Left renal pelvis (tissue), 4 donors: ENCODE measurements at places on chromosomes 2 and 18. TPM values are rescaled to one million over a fixed set of nuclear protein-coding genes. Genes with fewer than 3 reads are reported as not detected.

The DTNA gene
- polyA plus RNA-seq: 20.8 TPM

The ARHGAP25 gene
- polyA plus RNA-seq: 7.9 TPM

The HNMT gene
- 65.8 TPM for polyA plus RNA-seq

- no peak for DNase-seq
These were observed 155.2 kb downstream of the GALNT1 start for GRCh38 chr18:35736696-35737095.

GRCh38 chr2:232085164-232085563 is 123.7 kb downstream of the DIS3L2 start:
- DNase-seq: no peak

GRCh38 chr2:113080134-113080533 is 12.4 kb downstream of the IL1F10 start:
- DNase-seq: no peak

DNA sequence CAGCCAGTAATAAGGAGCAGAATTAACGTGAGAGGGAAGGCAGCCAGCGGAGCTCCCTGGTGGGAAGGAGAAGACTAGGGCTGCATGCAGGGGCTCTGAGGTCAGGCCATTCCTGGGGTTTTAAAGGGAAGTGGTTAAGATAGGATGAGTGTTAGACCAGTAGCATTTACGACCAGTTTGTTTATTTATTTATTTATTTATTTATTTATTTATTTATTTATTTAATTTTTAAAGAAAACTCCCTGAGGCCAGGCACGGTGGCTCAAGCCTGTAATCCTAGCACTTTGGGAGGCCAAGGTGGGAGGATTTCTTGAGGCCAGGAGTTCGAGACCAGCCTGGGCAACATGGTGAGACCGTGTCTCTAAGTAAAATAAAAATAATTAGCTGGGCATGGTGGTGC is 152.8 kb downstream of the FHOD3 start:
- no peak for DNase-seq

- no peak for DNase-seq
These were observed 39.5 kb upstream of the MCFD2 start for GRCh38 chr2:46954951-46955571.

DNA sequence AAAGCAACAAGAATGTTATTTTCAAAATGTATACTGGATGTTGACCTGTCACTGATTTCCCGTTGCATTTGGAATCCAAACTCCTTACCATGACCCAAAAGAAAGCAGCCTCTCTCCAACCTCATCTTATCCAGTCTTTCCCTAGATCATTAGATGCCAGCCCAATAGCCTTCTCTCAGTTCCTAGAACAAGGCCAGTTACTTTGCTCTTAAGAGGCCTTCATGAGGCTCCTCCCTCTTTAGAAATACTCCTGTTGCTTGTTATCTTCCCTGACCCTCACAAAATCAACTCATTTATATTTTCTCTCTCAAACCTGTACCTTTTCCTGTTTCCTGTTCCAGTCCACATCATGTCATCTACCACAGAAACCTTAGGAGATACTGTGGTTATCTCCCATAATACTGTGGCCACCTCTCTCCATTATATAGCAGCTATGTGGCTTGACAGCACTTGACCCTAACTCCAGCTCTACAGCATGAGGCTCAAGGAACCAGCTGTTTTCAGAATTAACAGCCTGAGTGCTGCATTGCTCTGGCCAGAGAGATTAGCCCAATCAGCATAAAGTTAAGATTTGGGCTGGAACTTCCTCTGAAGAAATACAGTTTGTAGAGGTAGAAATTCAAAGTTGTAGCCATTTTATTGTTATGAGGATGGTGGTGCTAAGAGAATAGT is 22.8 kb downstream of the SRBD1 start:
- no peak for DNase-seq

- DNase-seq: no peak
These were observed 7.1 kb upstream of the ADD2 start for GRCh38 chr2:70775141-70775540.

DNA sequence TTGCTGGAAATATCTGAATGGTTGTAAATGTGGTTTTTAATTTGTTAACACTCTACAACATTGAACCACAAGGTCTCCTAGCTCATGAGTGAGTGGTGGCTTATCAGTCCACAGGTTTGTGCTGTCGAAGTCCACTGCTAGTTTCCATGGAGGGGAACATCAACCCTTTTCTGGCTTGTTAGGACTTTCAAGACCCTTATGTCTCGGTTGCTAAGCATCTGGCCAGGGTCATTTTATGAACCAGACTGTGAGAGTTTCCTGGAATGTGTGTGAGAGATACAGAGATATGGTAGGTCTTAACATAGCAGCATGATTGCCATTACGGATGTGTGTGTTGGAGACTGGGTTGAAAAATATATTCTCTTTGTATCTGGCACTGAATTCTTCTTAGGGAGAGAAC is 36.9 kb downstream of the KCNE4 start:
- DNase-seq: no peak

- DNase-seq: no peak
These were observed 3.4 kb upstream of the ALPP start for GRCh38 chr2:232375164-232375563.

DNA sequence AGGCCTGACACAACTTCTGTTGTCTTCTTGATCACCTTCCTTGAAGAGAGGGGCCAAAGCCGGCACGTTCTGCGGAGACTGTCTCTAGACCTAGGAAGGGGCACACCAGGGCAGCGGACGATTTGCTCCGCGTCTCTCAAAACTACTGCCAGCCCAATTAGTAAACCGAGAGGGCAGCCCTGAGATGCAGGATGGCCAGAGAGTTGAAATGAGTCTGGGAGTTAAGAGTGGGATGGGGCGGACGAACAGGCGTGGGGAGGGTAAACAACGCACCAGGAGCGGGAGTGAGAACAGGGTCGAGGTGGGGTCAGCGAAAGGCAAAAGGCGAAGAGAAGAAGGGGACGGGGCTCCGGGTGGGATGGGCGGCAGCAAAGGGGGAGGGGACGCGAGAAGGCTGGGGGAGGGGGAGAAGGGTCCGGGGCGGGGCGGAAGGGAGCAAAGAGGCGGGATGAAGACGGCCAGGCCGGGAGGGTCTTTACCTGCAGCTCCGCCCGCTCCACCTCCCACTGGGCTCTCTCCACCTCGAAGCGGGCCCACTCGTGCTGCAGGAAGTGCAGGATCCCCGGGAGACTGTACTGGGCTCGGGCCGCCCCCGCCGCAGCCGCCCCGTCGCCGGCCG is 476 bp downstream of the STRN start:
- DNase-seq: peak; percentile 35

- no peak for DNase-seq
These were observed 34.1 kb downstream of the RIT2 start for GRCh38 chr18:43081396-43081795.

DNA sequence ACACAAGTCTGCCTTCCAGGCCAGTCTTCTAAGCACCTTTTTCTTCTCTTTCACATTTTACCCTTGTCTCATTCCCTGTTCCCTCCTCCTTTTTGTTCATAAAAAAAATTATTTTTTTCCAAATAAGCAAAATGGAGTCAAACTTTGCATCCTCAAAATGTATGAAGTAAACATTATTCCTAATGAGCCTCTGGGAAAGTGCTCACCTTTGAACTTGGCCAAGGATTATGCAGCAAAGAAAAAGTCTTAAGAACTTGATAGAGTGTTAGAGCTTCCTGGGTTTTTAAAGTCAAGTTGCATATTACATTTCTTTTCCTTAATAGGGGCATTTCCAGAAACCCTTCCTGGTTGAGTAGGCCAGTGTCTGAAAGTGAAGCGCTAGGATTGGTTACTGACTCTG is 31.6 kb downstream of the EPAS1 start:
- no peak for DNase-seq

DNA sequence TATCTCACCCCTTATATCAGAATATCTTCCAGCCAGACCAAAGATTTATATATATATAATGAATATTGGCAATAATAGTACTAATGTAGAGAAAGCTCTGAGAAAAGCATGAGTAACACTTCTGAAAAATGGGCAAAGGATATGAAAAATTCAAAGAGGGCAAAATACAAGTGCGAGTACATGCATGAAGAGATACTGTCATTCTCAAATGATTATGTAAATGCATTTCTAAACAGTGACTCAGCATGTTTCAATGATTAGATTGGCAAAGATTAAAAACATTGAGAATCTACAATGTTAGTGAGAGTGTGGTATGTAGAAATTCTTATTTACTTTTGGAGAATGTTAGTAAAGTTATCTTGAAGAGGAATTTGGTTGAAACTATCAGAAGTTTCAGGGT is 118.3 kb upstream of the NEDD4L start:
- no peak for DNase-seq

DNA sequence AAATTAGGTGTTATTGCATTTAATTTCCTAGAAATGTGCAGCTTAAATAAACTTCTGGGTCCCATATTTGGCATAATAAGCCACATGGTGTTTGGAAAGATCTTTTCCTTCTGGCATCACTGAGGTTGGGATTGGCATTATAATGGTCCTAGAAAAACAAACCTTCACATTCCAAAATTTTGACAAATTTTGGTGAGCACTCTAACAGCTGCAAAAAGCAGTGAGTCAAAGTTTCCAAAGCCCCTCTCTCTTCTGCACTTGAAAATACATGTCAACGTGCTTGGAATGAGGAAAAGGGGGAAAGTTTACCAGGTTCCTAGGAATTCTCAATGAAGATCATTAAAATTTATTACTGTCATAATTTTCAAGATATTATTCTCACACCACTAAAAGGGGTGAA is 77.8 kb upstream of the STK17B start:
- DNase-seq: no peak

- DNase-seq: no peak
These were observed 20.5 kb downstream of the SETBP1 start for GRCh38 chr18:44701227-44701626.

GRCh38 chr2:183458460-183458859 is 334.2 kb downstream of the NUP35 start:
- no peak for DNase-seq

- DNase-seq: no peak
These were observed 3.5 kb downstream of the OSBPL6 start for GRCh38 chr2:178197791-178198190.

GRCh38 chr2:217610401-217610814 is 392.4 kb downstream of the TNS1 start:
- DNase-seq: no peak

- no peak for DNase-seq
These were observed 580.1 kb downstream of the ZEB2 start for GRCh38 chr2:143939626-143940330.

- DNase-seq: no peak
These were observed 130.2 kb downstream of the VAPA start for GRCh38 chr18:10044054-10044453.

GRCh38 chr18:49319590-49319989 is 140.9 kb downstream of the DYM start:
- DNase-seq: no peak

DNA sequence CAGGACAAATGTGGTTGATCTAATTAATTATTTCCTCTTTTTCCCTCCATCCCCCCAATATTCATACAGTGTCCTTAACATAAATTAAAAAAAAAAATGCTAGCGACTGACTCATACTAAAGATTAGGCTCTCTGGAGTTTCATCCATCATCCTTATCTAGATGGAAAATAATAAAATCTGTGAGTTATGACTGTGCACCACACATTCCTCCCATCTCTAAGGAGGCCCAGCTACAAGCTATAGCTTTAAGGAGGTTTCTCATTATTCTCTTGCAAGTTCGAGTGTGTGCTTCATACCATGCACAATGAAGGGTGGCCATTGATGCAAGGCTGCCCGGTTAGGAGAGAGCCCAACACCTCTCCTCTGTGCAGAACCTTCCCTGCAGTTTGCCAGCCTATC is 77.3 kb downstream of the XDH start:
- no peak for DNase-seq

- peak; percentile 57 for DNase-seq
These were observed 246.3 kb downstream of the TNS1 start for GRCh38 chr2:217756375-217757107.

GRCh38 chr2:128380961-128381938 is 62.6 kb upstream of the HS6ST1 start:
- DNase-seq: no peak

DNA sequence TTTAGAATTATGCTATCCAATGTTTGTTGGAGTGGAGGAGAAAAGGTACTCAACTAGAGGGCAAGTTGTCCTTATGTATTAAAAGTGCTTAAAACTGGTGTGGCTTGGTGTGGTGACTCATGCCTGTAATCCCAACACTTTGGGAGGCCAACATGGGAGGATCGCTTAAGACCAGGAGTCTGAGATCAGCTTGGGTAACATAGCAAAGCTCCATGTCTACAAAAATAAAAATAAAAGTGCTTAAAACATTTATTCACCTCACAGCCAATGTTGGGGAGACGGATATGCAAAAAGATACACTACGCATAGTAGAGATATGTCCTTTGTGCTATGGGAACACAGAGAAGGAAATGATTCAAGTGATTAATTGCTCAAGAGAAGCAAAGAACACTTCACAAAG is 19.3 kb upstream of the TNFAIP6 start:
- DNase-seq: no peak

DNA sequence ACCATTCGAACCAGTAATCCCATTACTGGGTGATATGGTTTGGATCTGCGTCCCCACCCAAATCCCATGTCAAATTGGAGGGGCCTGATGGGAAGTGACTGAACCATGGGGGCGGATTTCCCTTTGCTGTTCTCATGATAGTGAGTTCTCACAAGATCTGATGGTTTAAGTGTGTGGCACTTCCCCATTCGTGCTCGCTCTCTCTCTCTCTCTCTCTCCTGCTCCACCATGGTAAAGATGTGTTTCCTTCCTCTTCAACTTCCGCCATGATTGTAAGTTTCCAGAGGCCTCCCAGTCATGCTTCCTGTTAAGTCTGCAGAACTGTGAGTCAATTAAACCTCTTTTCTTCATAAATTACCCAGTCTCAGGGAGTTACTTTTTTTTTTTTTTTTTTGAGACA is 62.6 kb downstream of the NBAS start:
- no peak for DNase-seq

DNA sequence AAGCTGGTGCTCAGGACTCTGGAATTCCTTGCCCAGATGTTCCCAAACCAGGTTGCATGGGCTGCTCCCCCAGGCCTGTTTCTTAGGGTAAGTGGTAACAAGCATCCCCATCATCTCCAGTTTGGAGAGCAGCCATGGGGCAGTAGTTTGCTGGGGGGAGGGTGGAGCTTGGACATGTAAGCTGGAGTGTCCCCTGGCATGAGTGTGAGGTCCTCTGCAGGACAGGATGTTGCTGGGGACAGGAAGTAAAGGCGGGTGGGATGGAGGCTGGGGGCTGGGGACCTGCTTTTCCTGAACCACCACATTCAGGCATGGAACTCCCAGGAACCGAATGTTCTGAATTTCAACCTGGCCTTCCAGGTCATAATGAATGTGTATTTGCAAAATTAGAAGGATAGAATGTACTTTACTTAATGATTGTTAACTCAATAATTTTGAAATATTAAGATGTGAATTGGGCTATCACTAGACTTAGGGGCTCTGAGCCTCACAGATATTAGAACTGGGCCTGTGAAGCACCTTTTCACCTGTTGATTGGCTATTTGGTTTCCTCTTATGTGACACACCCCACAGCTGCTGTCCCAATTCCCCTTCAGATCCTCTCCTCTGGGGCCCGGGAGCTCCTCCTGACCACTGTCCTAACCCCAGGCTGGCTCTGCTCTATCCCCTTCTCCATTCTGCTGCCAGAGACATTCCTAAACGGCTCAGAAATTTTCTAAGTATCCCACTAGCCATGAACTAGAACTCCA is 66.4 kb upstream of the EPAS1 start:
- DNase-seq: no peak
